ENCODE measurements at places on chromosomes 7 and 10. TPM values are rescaled to one million over a fixed set of nuclear protein-coding genes. Genes with fewer than 3 reads are reported as not detected.

The SUPV3L1 gene
- 31.7 TPM for total RNA-seq

The TMEM236 gene
- 0.05 TPM for total RNA-seq

The GTF2IRD1 gene
- 32.6 TPM for total RNA-seq

The TMEM184A gene
- 0.21 TPM for total RNA-seq

The IPMK gene
- total RNA-seq = 5.5 TPM

The SLC13A4 gene
- not detected for total RNA-seq

The IFIT1B gene
- not detected for total RNA-seq

The SYNPO2L gene
- 0.13 TPM for total RNA-seq

The CTAGE4 gene
- total RNA-seq = 3.3 TPM

The PDE6C gene
- total RNA-seq = not detected

The MMP21 gene
- total RNA-seq = not detected

The INSYN2A gene
- total RNA-seq = 1.7 TPM

The CRHR2 gene
- total RNA-seq = 0.38 TPM

DNA sequence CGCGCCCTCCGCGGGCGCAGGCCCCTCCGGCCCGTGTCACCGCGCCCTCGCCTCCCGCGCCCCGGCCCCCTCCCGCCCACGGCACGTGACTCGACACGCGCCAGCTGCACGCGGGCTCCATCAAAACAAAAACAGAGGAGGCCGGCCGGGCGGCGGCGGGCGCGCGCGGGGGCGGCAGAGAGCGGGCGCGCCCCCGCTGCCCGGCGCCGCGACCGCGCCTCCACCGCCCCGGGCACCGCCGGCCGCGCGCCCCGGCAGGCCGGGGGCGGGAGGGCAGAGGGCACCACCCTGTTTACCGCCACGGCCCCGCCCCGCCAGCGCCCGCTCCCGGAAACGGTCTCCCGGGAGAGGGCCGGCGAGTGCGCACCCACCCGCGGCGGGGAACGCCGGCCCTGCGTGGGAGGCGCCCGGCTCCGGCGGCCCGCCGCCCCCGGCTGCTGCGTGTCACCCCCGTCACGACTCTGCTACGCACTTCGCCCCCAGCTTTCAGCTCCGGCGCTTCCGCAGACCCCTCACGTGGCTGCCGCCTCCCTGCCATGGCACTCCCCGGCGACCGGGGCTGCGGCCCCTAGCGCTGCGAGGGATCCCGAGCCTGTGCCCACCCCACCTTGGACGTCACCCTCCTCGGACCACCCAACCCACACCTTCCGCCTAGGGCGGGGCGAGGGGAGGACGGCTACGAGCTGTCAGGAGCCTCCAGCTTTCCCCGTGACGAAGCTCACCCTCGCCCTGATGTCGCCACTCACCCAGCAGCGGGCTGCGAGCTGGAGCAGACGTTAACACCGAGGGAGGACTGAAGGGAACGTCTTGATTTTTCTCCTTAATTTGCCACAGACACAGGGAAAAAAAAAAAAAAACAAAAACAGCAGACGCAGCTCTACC lies 221.6 kb upstream of the MKLN1 start:
- DNase-seq = peak; percentile 59

DNA sequence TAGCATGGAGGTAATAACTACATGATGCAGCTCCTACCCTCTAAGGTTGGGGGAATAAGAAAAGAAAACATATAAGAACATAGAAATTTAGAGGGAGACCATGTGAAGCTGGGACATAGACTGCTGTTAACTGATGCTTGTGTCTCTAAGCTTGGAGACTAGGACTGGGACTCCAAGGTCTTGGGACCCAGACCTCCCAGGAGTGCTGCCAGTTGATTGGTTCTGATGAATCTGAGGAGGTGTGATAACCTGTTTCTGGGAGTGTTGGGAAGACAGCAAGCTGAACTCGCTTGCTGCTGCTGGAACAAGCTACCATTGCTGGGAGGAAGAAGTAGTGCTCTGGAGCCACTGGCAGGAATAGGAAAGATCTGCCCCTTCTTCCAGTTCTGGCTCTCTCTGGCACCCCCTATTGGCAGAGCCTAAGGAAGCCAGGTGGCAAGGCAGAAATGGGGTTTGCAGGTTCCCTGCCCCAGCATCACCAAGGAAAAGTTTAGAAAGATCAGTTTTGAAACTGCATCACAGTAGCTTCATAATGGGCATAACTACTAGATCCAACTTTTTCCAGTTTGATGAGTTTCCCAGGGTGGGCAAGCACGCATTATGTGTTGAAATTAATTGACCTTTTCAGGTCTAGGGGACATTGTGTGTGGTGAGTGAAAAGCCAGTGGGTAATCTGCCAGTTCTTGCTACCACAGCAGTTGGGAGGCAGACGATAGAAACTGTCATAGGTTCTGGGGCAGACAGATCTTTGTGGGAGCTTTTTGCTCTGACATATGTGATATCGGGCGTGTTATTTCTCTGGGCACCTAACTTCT lies 140.7 kb downstream of the SND1 start:
- DNase-seq = peak; percentile 50

DNA sequence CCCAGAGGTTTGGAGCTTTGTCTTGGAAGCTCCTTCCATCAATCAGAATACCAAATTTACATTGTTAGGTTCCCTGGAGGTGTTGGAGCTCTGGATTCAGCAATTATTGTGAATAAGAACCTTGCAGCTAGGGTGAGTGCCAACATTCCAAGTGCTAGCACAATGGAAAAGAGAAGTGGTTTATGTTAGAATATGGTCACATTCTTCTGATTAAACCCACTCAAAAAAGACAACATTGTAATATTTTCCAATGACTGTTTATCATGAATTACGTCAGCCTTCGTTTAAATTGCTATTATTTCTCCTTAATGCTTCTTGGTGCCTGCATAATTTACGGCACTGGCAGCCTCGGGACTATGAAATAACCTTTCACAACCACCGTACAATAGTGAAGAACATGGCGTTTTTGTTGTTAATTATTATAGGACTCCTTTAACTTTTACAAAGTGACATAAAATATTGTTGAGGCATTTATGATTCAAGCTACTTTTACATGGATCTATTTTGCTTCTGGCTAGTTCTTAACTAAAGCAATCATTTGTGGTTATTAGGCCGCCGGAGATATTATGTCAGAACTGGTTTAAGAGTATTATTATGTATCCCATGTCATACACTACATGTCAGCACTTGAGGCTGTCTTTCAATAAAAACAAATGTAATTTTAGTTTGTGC lies 117.7 kb downstream of the ARID5B start:
- no peak for DNase-seq

- DNase-seq = peak; percentile 20
These were observed 1.4 kb downstream of the OTUD1 start for GRCh38 chr10:23439961-23440889.

- no peak for DNase-seq
These were observed 1134.0 kb upstream of the LRRN3 start for GRCh38 chr7:109956916-109957315.

DNA sequence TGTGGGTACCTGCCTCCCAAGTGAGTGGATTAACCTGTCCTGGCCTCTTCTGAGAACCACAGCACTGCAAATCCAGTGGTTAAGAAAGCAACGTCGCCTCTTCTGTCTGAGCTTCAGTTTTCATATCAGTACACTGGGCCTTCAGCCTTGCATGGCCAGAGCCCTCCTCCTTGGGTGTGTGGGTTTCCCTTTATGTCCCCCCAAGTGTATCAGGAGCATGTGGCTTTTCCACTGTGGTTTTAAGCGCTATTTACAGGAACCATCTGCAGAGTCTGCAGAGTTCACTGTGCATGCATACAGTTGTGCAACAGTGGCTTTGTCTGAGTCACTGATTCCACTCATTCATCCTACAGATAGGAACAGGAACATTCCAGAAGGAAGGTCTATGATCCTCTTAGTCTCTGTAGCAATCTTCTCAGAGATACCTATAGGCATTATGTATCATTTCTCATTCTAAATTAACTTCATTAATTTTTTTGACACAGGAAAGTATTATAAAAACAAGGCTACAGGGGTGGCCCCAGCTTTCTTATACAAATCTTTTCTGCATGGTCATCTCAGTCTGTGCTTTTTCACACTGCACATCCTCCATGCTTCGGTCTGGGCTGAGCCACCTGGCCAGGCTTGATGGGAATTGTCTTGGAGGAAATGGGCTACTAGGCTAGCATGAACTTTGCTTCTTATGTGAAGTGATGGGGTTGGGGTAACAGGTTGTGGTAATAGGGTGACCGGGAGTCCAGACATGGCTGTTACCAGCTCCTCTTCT lies 17.1 kb downstream of the MBL2 start:
- no peak for DNase-seq

- DNase-seq = no peak
These were observed 3.7 kb upstream of the IFIT1B start for GRCh38 chr10:89373916-89374711.

DNA sequence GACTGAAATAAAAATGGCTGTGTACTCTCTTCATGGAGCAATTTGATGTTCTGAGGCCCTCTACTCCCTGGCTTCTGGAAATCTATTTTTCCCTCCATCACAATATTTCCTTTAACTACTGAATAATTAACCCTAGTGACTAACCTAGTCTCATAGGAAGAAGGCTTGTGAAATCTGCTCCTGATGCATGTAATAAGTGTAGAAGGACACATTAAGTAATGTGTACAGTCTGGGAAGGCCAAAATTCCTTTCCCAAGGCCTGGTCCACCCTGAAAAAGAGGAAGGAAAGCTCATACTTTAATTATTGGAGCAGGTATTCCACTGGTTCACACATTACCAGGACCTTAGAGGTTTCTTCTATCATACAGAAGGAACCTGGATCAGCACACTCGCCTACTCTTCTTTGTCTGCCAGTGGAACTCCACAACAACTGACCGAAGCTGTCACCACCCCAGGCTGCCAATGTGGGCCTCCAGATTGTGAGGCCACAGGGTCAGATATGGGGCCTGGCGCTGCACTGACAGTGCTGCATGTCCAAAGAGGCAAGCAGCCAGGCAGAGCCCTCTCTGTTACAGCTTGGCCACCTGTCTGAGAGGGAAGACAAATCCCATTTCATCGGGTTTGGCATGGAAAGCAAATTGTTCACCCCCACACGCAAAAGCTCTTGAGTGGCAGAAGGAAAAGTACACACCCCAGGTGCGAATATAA lies 54.4 kb upstream of the FAM133B start:
- no peak for DNase-seq

DNA sequence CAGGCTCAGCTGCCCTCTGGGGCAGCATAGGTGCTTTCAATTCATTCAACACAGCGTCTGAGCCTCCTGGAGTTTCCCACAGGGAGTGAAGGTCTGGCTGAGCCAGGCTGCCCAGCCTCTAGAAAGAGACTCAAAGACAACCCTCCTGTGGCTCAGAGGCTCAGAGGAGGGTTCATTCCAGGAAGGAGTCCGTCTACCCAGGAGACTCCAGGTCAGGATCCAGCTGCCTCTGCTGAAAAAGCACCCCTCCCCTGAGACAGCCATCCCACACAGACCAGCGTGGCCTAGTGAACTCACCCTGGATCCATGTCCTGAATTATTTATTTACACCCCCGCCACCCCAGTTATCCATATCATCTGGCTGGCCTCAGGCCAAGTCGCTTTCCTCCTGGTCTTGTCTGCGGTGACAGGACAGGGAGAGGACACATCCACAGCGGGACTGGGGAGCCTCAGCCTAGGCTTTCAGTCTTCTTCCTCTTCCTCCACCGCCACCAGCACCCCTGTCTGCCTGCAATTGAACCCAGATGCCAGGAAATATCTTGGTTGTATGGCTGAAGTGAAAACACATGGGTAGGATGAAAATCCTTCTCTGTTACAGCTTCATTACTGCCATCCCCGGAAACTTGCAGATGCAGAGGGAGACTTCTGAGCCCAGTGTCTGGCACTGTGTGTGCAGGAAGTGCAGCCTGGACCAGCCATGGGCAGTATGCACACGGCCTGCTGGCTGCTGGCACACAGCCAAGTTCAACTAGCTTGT lies 44.0 kb upstream of the COL13A1 start:
- no peak for DNase-seq

- no peak for DNase-seq
These were observed 36.5 kb downstream of the EMX2 start for GRCh38 chr10:117578999-117579590.

DNA sequence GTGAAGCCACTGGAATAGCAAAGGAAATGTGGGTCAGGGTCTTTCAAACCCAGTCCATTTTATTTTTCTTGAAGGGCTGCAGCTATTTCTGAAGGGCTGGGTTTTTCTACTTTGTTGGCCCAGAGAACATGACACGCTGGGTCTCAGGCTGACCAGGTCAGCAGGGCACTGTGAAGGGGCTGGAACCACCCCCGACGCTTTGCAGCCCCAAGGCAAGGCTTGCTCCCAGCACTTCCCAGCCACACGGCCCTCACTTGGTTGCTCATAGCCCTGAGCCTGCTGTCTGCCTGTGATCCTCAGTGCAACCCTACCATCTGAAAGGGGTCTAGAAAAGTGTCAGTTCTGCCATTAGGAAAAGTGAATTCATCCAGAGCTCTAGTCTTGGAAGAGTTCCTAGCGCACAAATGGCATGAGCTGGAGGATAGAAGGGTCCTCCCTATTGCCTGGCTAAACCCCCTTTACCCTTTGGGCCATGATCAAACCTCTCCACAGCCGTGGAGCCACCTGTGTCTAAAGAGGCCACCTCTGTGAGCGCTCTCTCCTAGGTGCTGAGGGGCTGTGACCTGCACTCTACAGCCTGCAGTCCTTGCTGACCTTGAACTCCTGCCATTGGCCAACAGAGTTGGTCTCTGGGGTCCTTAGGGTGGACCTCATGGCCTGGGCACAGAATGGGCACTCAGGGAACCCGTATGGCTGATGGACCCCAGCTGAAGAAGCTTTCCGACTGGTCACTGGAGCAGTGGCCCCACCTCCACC lies 132.0 kb downstream of the RGS10 start:
- no peak for DNase-seq

DNA sequence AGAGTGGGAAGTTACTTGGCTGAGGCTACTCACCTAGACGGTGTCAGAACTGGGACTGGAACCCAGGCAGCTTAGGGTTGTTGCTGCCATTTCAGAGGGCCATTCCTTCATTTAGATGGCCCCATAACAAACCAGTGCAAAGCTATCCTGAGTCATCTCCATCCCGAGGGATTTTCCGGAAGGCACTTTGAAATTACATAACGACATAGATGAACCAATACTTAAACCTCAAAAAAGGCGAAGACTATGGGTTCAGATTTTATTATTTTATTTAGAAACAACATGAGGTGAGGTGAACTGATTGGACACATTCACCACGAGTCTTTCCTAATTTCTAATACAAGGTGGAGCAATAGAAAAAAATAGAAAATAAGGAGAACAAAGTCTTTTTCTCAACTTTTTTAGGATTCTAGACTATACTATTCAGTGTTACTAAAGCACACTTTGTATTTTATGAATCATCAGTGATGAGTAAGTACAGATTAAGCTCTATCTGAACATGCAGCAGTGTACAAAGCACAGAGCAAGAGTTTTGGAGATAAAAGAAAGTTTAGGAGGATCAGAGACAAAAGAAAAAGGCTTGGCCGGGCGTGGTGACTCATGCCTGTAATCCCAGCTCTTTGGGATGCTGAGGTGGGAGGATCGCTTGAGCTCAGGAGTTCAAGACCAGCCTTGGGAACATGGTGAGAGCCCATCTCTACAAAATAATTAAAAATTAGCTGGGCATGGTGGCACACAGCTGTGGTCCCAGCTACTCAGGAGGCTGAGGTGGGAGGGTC lies 79.5 kb upstream of the SVIL start:
- no peak for DNase-seq
